ENCODE measurements at places on chromosomes 2 and 18. TPM values are rescaled to one million over a fixed set of nuclear protein-coding genes. Genes with fewer than 3 reads are reported as not detected.

Gene SOX11
- 0.29 TPM for total RNA-seq

Gene EXOC6B
- total RNA-seq: 42.4 TPM

Gene CHRNG
- not detected for total RNA-seq

Gene COA5
- total RNA-seq: 30.9 TPM

Gene PSTPIP2
- total RNA-seq: 7.3 TPM

Gene UGT1A3
- not detected for total RNA-seq

DNA sequence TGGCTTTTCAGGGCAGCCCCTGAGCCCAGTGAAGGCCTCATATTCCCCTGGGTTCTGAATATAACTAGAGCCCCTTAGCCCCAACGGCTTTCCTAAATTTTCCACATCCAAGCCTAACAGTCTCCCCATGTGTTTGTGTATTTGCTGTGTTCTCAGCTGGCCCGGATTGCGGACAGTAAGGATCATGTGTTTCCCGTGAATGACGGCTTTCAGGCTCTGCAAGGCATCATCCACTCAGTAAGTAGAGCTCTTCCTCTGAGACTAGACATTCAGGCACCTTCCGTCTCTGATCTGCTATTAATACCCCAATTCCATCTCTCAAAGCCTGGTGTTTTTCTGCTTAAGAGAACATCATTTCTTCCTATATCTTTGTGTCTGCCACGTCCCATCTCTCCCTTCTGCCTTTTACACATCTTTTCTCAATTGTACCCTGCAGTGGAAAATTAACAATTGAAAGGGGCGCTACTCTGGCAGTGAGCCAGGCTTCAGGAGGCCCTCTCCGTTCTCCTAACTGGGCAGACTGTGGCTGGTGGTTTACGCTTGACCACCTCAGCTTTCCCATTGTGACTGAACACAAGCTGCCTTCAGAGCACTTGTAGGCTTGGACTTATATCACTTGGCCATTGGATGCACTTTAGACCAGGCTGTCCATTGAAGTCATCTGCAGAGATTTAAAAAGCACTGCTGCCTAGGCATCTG is 64.4 kb downstream of the ANTXR1 start:
- DNase-seq: no peak

DNA sequence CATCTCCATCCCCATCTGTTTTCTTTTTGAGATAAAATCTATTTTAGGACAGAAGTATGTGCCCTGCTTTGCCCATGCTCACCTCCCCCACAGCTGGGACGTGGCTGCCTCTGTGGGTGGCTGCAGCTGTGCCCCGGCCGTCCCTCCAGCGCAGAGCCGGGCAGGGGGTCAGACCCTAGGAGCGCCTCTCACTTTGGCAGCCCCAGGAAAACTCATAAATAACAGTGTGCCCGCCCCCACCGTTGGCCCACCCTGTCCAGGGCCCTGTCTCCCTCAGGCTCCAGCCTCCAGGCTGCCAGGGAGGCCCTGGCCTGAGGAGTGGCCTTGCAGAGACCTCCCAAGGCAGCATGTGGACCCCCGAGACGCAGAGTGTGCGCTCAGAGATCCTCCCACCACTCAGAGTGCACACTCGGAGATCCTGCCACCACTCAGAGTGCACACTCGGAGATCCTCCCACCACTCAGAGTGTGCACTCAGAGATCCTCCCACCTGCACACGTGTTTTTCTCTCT is 178.1 kb downstream of the TWIST2 start:
- DNase-seq: no peak

DNA sequence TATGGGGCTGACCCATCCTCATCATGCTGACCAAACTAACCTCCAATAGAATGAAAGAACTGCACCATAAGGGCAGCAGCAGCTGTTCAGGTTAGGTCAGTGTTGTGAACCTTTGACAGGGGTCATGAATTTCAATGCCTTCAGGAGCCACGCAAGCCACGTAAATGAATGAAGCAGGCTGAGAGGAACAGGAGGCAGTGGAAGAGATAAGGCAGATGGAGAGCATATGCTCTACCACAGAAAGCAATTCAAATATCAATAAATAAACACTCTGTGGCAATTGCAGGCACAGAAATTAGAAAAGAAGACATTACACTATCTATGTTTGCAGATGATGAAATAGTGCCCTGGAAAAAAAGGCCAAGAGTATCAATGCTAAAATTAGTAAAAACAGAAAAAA is 56.3 kb downstream of the SCG2 start:
- DNase-seq: no peak

GRCh38 chr2:43033016-43033270 is 193.5 kb downstream of the ZFP36L2 start:
- DNase-seq: no peak

GRCh38 chr2:182929972-182930371 is 63.5 kb upstream of the FRZB start:
- no peak for DNase-seq

DNA sequence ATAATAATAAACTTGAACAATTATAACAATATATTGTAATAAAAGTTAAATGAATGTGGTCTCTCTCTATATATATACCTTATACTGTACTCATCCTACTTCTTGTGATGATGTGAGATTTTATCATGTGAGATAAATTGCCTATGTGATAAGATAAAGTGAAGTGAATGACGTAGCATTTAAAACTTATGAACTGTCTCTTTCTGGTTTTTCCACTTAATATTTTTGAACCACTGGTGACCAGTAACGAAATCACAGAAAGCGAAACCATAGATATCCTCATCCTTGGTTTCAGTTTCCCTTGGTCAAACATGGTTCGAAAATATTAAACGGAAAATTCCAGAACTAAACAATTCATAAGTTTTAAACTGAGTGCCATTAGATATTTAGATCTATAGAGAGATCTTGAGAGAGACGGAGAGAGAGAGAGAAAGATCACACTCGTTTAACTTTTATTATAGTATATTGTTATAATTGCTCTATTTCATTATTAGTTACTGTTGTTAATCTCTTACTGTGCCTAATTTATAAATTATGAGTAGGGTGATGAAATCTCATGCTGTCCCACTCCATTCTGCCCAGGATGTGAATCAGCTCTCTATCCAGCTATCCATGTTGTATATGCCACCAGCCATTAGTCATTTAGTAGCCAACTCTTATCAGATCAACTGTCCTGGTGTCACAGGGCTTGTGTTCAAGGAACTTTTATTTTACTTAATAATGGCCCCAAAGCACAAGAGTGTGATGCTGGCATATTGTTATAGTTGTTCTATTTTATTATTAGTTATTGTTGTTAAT is 156.8 kb downstream of the THADA start:
- DNase-seq: no peak

GRCh38 chr18:56373601-56374000 is 264.8 kb downstream of the TXNL1 start:
- DNase-seq: no peak

GRCh38 chr2:239583879-239584859 is 183.3 kb upstream of the HDAC4 start:
- no peak for DNase-seq

Measured in esophagus muscularis mucosa (tissue), 4 donors.